IPS DF 6.9 (cell line): ENCODE measurements at places on chromosomes 7 and 10.

GRCh38 chr7:29346231-29346978 lies 151.8 kb downstream of the CHN2 start:
- DNase-seq, result no peak

DNA sequence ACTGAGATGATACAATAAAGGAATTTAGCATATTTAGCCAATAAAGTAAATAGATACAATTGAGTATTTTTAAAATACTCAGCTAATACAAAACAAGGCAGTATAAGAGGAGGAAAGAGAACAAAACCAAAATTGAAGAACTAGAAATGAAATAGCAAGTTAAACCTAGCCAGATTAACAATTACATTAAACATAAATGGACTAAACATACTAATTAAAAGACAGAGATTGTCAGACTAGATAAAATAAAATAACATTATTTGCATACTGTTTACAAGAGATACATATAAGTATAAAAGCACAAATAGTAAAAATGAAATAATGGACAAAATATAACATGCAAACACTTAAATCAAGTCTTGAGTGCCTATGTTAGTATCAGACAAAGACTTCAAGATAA lies 517.7 kb upstream of the PHF14 start:
- DNase-seq, result no peak

DNA sequence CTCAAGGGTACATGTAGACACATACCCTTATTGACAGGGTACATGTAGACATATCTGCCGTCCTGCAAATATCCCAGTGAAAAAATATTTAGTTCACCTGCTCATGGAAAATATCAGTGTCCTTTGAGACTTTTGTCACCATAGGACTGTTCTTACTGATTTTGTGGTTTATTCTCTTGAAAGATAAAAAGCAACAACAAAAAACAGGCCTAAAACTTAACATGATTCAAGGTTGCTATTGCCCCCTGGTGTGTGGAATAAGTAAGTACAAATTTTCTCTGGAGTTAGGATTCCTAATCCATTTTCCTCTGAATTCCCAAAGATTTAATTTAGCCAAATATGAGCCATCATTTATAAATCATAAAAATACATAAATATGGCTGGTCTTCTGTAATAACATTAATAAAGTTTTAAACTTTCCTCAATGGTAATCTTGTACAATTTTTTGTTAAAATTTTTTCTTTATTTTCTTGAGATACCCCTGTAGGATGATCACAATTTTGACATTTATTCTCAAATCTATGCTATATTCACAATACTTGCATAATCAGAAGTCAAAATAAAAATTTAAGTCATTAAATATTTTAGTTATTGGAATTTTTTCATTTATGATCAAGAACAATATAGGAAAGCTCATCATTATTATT lies 741.4 kb upstream of the POT1 start:
- DNase-seq, result no peak

GRCh38 chr10:117217196-117217761 lies 20.0 kb downstream of the KCNK18 start:
- no peak for DNase-seq

- no peak for DNase-seq
These were observed 352.4 kb downstream of the TCERG1L start for GRCh38 chr10:130958981-130959751.

GRCh38 chr10:90583416-90583815 lies 274.4 kb downstream of the HTR7 start:
- no peak for DNase-seq

DNA sequence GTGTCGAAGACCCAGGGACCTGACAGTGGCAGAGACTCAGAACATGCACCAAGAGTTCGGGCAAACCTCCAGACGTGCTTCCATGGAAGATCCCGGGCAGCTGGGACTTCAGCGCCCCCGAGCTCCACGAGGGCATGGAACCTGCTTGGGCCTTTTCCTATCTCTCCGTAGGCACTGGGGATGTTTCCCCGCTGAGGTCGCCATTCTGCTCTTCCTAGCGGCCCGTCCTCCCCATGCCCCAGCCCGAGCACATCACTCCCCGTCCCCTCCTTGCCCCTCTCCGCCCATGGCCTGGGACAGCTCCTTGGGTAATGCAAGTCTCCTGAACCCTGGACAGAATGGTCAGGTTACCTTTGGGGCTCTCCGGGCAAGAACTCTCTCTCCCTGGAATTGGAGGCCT lies 32.3 kb upstream of the SHH start:
- no peak for DNase-seq

DNA sequence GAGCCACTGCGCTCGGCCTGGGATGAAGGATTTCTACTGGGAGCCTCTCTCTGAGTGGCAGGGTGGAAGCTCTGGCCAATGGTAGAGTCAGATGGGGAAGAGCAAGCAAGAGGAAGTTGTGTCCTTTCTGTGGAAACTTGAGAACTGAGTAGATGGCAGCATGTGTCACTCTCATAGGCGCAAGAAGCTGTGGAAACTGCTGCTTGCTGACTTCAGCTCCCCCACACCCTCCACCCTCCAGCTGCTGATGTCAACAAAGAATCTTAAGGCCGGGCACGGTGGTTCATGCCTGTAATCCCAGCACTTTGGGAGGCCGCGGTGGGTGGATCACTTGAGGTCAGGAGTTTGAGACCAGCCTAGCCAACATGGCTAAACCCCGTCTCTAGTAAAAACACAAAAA lies 39.8 kb upstream of the SRGN start:
- no peak for DNase-seq

DNA sequence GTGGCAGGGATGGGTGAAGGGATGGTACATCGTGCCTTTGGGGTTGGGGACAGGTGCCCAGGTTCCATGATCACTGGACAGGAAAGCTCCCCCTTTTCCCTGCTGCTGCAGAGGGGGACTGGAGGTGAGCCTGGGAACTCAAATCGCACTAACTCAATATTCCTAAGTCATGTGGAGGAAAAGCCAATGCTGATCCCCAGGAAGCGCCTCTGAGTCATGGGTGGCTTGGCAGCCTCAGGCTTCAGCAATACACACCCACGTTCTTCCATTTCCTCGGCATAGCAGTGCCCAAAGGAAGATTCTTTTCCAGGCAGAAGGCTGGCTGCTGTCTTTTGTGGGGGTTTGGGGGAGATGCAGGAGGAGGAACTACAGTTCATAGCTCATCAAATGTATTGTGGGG lies 165.8 kb downstream of the CCDC3 start:
- DNase-seq, result no peak

DNA sequence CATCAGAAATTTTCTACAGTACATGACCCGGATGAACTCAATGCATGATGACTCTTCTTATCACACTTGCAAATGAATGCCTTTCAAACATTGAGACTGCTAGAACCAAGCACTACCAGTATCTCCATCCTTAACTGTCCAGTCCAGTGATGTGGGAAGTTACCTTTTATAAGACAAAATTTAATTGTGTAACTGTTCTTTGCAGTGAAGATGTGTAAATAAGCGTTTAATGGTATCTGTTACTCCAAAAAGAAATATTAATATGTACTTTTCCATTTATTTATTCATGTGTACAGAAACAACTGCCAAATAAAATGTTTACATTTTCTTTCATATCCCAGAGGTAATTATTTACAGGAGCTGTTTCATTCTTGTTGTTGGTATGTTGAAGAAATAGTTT lies 40.1 kb downstream of the LGI1 start:
- no peak for DNase-seq

DNA sequence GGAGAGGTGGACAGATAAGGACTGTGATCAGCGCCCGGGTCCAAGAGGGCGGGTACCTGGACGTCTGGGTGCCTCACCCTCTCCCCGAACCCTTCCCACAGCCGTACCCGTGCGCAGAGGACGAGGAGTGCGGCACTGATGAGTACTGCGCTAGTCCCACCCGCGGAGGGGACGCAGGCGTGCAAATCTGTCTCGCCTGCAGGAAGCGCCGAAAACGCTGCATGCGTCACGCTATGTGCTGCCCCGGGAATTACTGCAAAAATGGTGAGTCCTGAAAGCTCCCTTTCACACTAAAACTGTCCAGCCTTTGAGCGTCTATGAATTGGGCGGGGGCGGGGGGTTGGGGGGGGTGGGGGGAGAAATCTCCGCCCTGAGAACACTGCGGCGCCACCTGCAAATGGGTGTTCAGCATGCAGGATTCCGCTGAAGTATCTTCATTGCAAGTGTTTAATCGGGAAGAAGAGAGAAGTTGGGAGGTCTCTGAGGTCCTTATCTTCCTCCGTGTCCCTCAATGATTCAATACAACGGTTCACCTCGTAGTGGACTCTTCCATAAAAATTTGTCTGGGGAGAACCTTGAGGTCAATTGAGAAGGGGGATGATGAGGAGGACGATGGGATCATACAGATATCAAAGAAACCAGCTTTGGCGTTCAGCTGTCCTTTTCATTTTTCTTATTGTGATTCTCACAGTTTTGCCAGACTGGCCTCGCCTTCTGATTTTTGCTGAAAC lies 906 bp downstream of the DKK1 start:
- no peak for DNase-seq

GRCh38 chr10:31399631-31400030 lies 80.6 kb downstream of the ZEB1 start:
- DNase-seq, result no peak

- peak; percentile 91 for DNase-seq
These were observed 55.4 kb upstream of the LMTK2 start for GRCh38 chr7:98051118-98051744.

DNA sequence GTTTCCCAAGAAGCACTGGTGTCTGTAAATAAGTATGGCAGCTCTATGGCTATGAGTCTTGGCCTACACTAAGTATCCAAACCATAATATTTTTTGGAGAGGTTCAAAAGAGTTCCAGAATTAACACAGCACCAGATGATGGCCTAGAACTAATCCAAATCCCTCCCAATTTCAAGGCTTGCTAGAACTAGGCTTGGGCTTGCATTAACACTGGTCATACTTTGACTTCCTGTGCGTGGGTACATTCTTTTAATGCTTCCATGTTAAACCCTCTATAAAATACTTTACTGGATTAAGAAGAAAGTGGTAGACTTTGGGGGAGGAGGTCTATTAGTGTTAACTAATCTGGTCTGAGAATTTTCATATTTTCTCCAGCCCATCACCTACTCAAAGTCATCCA lies 3.1 kb downstream of the AASS start:
- DNase-seq, result no peak

DNA sequence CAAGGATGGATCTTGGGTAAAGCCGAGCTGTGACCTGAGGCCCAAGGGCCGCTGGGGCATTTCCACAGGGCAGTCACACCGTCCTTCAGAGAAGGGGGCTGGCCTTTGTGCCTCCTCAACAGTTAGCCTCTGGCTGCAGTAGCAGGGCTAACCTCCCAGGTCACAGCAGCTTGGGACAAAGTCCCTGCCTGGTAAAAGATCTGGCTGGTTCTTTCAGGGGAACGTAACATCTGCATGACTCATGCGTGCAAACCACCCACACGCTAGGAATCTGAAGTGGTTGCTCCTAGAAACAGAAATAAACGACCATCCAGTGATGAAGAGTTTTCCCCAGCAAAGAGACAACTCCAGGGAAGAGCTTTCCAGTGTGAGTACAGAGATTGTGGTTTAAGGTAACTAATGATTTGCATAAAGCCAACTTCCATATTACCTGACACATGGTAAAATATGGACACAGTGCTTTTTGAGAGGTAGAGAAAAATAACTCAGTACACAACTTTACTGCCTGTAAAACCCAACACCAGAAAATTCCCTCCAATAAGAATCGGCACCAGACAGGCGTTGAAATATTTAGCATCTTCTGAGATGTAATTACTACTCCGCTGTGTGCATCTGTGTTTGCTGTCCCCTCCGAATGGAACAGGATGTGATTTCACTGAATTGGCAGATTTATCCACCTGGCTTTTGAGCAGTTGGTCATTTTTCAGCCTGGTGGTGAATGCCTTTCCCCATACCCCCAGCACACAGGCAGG lies 84.9 kb upstream of the ADRB1 start:
- no peak for DNase-seq

DNA sequence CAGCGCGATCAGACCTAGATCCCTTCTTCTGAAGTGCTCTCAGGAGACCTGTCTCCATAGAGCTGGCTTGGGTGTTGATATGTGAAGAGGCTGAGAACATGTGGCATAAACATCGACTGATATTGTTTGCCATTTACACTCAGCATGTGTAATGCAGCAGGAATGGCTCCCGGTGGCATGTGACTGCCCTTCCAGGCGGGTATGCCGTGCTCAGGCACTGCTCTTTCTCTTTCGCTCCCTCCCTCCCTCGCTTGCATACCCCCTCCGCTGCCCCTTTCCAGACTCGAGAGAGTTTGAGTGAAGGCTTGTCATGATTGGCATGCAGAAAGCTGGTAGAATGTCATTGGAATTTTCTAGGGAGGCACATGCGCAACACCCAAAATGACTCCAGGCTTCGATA lies 107.3 kb upstream of the PDCD4 start:
- no peak for DNase-seq

DNA sequence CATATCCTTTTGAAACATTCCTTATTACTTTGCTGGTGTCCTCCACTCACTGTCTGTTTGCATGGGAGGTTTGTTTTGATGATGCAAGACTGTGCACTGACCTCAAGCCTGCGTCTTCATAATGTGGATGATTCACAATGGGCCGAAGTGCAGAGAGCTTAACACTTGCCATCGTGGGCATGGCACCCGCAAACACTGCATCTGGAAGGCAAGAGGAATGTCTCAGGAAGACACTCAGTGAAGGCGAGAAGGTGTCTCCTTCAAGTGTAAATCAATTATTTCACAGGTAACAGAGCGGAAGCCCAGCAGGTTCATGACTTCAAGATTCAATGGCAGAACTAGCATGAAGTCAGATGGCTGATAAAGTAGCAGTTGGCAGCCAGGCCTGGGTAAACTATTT lies 98.1 kb downstream of the DPY19L1 start:
- no peak for DNase-seq
